ENCODE measurements at places on chromosomes 1 and 21.

DNA sequence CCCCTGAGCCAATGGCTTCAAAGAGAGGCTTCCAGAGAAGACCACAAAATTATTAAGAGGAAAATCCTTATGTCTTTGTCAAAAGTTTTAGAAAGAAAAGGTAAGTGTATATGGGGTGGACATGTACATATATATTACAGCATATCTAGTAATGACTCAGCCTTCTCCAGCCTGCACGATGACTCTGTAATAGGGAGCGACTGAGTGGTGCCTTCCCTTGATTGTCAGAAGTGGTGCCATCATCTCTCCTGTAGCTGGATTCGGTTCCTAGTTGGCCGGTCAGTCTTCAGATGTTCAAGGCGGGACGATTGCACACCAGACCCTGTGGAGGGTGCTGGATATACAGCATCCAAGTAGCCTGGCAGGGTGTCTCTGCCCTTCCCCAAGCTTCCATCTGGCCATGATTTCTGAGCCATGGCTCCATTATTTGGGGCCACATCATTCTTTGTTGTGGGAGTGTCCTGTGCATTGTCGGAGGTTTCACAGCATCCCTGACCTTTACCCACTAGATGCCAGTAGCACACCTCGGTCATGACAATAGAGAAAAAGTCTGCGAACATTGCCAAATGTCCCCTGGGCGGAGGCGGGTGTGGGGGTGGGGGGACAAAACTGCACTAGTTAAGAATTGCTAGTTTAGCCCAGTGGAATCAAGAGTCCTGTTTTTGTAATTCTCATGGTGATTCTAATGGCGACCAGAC lies 206.2 kb upstream of the KAZN start:
- DNase-seq = no peak

DNA sequence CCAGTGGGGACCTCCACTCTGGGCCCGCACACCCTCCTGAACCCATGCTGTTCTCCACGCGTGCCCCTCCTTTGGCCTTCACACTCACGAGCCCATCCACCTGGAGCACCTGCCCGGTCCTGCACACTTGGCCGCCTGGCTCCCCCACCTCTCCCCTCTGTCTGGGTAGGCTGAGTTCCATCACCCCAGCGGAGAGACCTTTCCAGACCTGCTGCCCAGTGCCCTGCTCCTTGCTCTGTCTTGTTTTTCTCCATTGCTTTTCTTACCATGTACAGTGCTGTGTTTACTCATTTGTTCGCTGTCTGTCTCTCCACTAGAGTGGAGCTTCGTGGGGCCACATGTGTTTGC lies 351.0 kb upstream of the VAMP3 start:
- DNase-seq = no peak

GRCh38 chr21:35737899-35738346 lies 322.4 kb downstream of the SETD4 start:
- peak; percentile 8 for DNase-seq

DNA sequence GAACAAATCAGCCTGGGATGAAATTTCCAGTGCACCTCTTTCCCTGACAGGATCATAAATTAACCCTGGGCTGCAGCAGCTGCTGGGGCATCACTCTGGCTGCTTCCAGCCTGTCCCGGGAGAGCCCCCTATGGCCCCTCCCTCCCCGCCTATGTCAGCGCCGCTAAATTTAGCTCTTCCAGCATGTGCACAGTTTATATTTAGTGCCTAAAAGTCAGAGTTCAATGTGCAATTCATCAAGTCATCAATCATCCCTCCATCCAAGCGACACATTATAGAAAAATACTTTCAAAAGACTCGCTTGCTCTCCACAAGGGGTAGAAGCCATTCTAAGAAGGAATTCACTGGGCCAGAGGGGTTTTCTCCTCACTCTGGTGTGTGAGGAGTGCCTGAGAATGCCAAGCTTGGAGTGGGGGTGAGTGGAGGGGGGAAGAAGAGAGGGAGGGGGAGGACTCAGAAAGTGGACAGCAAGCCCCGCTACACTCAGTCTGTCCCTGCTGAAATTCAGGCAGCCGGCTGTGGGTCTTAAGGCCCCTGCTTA lies 37.4 kb downstream of the XCL1 start:
- DNase-seq = no peak

- no peak for DNase-seq
Observed at GRCh38 chr1:201783572-201783971, 45.4 kb upstream of the IPO9 start.

- DNase-seq = no peak
Observed at GRCh38 chr1:61223140-61223539, 140.8 kb downstream of the NFIA start.

DNA sequence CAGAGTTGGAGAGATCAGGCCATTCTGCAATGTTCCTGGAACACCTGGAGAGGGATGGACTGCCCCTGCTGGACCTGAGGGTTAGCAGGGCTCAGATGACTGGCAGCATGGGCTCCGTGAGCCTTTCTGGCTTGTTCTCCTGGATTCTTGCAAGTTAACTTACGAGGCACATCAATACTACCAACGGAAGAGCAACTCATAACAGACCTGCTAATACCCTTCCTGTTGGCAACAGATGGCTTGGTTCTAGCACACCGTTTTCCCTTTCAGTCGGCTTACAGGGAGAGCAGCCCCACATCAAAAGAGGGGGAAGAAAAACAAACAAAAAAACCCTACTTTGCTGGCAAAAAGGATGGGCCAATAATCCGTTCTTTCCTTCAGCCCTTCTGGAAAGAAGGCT lies 47.9 kb downstream of the SLC66A1 start:
- no peak for DNase-seq

DNA sequence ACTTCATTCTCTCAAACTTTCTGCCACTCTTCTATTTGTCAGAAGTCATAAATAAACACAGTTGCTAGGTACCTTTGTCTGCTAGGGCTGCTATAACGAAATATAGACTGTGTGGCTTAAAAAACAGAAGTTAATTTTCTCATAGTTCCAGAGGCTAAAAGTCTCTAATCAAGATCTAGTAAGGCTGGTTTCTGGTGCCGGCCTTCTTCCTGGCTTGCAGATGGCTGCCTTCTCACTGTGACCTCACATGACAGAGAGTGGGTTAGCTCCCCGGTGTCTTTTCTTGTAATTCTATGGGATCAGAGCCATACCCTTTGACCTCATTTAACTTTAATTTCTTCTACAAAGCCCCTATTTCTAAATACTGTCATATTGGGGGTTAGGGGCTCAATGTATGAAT lies 5.9 kb downstream of the PDC start:
- no peak for DNase-seq

DNA sequence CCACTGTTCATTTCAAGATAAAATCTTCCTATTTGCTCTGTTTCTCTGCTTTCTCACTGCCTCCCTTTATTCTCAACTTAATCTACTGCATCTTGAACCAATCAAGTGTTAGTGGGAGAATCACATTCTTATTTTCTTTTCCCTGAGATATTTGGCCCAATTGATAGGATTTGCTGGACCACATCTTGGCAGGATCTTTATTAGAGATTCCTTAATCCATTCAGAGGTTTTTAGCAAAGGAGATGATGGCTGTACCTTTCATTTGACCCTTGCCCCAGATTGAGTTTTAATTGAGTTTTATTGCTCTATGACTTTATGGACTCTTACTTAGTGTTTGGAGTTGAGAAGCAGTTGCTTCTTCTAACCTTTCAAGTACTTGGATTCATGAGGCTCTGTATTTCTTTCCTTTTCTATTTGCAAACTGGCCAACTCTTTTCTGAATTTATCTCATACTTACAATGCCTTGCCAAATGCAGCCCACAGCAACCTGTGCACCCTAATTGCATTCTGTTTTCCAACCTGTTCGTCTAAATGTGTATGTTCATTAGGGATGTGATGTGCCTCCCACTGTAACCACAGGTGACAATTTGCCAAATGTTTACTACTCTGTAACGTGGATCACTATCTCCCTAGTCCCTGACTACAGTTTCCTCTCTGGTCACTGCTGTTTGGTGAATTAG lies 274.8 kb upstream of the KAZN start:
- DNase-seq = no peak

DNA sequence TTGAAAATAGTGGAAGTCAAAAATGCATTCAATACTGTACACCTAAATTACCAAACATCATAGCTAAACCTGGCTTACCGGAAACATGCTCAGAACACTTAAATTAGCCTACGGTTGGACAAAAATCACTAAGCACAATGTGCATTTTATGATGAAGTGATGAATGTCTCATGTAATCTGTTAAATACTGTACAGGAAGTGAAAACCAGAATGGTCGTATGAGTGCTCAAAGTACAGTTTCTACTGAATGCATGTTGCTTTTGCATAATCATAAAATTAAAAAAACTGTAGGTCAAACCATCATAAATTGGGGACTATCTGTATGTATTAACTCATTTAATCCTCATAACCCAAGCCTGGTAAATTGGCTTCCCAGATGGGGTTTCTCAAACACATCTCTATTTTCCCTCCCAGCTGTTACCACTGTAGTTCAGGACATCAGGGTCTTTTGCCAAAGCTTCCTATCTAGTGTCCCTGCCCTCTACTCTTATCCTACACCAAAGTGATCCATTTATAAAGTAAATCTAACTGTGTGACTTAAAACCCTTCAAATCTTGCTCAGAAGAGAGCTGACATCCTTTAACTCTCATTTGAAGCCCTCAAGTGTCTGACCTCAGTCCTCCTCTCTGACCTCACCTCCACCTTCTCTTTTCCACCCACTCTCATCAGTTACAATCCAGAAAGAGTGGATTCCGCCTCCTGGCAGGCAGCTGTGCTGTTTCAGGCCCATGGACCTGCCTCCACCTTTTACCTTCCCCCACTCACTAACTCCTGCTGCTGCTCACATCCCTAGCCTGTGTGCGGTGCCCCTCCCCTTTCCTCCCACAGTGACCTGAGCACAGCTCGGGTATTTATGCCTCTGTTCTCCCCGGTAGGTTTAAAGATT lies 356.4 kb upstream of the ST6GALNAC5 start:
- DNase-seq = no peak

GRCh38 chr21:33478182-33478581 lies 1.6 kb downstream of the TMEM50B start:
- no peak for DNase-seq
